ENCODE measurements at places on chromosomes 1 and 21. TPM values are rescaled to one million over a fixed set of nuclear protein-coding genes. Genes with fewer than 3 reads are reported as not detected.

DNA sequence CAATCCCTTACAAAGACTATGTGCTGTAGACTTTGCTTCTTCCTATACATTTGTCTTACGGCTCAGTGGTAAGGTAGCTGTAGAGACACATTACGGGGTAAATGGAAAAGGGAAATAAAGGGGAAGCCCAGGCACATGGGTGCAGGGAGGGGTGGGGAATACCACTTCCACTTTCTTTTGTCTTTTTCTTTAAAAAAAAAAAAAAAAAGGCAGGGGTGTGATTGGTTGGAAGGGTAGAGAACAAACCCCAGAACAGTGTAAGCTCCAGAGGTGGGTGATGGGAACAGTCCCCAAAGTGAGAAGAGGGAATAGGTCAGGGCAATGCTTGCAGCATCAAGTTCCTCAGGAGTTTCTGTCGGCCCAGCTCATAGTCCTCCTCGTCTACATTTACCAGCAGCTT is 3.9 kb downstream of the NIT1 start:
- H3K27ac ChIP-seq, result no peak overlapping the region
- H3K27me3 ChIP-seq, result no peaks in the 10 kb centered on the region
- H3K4me3 ChIP-seq, result no peak overlapping the region
- H3K36me3 ChIP-seq, result peaks cover 53% of the 10 kb centered on the region
- H3K4me1 ChIP-seq, result peaks cover 46% of the 10 kb centered on the region
- no peak for DNase-seq

DNA sequence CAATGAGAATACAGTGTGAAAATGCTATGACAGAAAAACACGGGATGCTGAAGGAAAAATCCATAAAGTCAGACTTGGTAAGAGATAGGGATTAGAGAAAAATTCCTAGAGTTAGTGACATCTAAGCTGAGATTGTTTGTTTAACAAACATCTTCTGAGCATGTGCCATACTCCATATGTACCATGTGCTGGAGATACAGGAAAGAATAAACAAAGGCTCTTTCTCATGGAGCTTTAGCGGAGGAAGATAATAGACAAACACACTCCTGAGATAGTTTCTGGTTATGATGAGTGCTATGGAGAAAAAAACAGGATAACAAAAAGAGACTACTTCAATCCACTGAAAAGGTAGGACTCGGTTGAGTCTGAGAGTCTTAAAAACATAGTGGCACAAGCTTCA is 22.0 kb upstream of the AIM2 start:
- H3K36me3 ChIP-seq, result no peaks in the 10 kb centered on the region
- no peak overlapping the region for H3K27ac ChIP-seq
- DNase-seq, result no peak
- peaks cover 44% of the 10 kb centered on the region for H3K27me3 ChIP-seq
- no peaks in the 10 kb centered on the region for H3K4me1 ChIP-seq

GRCh38 chr1:37393173-37394120 is 80.9 kb upstream of the ZC3H12A start:
- H3K36me3 ChIP-seq, result no peaks in the 10 kb centered on the region
- no peaks in the 10 kb centered on the region for H3K4me1 ChIP-seq
- peaks cover 12% of the 10 kb centered on the region for H3K27me3 ChIP-seq
- H3K4me3 ChIP-seq, result no peak overlapping the region
- no peak overlapping the region for H3K27ac ChIP-seq

- peak; percentile 76 for DNase-seq
- peaks cover 9% of the 10 kb centered on the region for H3K36me3 ChIP-seq
- H3K27me3 ChIP-seq, result no peaks in the 10 kb centered on the region
- peaks cover 51% of the 10 kb centered on the region for H3K4me1 ChIP-seq
- H3K4me3 ChIP-seq, result no peak overlapping the region
Observed at GRCh38 chr1:206725109-206725963, 40.6 kb downstream of the MAPKAPK2 start.

- H3K27ac ChIP-seq, result peak overlapping the region; percentile 99
- H3K36me3 ChIP-seq, result peaks cover 79% of the 10 kb centered on the region
- H3K4me3 ChIP-seq, result peak overlapping the region; percentile 73
- DNase-seq, result no peak
Observed at GRCh38 chr1:42933060-42933586, 25.5 kb downstream of the SLC2A1 start.

GRCh38 chr1:66890621-66891020 is 34.0 kb downstream of the DNAI4 start:
- H3K4me3 ChIP-seq, result no peak overlapping the region
- H3K36me3 ChIP-seq, result no peaks in the 10 kb centered on the region
- no peaks in the 10 kb centered on the region for H3K27me3 ChIP-seq
- DNase-seq, result no peak
- no peaks in the 10 kb centered on the region for H3K4me1 ChIP-seq
- H3K27ac ChIP-seq, result no peak overlapping the region

DNA sequence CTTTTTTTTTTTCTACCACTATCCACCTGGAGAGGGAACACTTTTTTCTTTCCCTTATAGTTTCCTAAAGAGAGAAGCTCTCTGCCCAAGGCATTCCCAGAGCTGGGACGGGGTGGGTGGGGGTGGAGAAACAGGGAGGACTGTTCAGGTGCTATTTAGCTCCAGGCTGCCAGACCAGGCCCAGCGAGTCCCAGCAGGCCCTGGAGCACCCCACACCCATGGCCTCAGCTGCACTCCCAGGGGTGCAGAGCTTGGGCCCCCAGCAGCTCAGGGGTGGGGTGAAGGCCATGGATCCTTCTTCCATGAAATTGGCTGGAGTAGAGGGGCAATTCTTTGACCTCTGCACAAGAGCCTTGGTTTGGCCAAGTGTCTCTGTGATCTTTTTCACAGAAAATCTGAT is 4.1 kb downstream of the ETV3L start:
- no peaks in the 10 kb centered on the region for H3K27me3 ChIP-seq
- H3K27ac ChIP-seq, result no peak overlapping the region
- no peak overlapping the region for H3K4me3 ChIP-seq
- H3K4me1 ChIP-seq, result peaks cover 2% of the 10 kb centered on the region
- DNase-seq, result no peak

DNA sequence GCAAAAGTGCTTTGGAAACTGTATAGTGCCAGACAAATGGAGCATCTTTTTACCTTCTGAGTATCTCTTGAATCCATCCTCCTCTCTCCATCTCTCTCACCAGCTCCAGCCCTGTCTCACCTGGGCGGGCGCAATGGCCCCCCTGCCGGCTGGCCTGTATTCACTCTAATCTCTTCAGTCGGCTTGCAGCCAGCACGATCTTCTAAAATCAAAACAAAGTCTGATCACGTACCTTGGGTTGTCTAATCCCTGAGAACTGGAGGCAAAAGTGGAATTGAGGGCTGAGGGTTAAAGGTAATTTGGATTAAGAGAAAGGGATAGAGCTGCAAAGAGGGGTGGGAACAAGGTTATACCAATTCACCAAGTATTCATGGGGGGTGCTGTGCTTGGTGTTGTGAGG is 46.0 kb upstream of the LRRN2 start:
- no peak overlapping the region for H3K4me3 ChIP-seq
- peaks cover 20% of the 10 kb centered on the region for H3K27me3 ChIP-seq
- no peak for DNase-seq
- peaks cover 2% of the 10 kb centered on the region for H3K4me1 ChIP-seq

DNA sequence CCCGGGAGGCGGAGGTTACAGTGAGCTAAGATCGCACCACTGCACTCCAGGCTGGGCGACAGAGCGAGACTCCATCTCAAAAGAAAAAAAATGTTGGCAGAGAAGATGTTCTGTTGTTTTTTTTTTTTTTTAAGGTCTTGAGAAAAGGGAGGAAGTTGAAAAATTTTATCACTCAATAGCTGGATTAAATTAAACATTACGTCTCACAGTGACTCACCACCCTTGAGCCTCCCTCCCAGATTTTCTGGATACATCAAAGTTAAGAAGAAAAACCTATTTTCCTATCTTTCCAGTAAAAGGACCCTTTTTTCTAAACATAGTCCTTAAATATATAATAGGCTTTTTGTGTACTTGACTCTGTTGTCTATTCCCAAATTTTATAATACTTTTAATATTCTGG is 35.5 kb downstream of the IFNAR1 start:
- H3K4me3 ChIP-seq, result no peak overlapping the region
- H3K27ac ChIP-seq, result no peak overlapping the region
- peaks cover 34% of the 10 kb centered on the region for H3K4me1 ChIP-seq

- H3K4me1 ChIP-seq, result no peaks in the 10 kb centered on the region
- H3K27ac ChIP-seq, result no peak overlapping the region
- no peak for DNase-seq
- no peak overlapping the region for H3K4me3 ChIP-seq
- peaks cover 1% of the 10 kb centered on the region for H3K27me3 ChIP-seq
- H3K36me3 ChIP-seq, result no peaks in the 10 kb centered on the region
Observed at GRCh38 chr1:202012544-202013478, 2.4 kb downstream of the ELF3 start.

GRCh38 chr1:81254560-81254959 is 546.2 kb upstream of the ADGRL2 start:
- no peaks in the 10 kb centered on the region for H3K27me3 ChIP-seq
- no peak overlapping the region for H3K27ac ChIP-seq
- no peak for DNase-seq
- no peak overlapping the region for H3K4me3 ChIP-seq
- no peaks in the 10 kb centered on the region for H3K36me3 ChIP-seq

DNA sequence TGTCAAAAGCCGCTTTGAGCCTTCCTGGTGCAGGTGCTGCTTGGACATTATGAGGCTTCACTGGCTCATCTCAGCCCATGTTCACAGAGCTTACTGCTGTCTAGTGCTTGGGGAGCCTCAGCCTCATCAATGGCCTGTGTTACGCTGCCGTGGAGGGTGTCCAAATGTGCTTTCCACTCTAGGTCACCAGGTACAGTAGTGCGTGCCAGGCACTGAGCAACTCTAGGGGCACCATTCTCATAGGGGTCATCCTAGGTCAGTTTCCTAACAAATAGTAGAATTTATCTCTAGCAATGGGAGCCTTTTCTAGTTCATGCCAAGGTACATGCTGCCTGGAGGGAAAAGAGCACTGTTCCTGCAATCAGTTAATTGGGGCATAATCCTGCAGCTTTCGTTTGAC is 193.8 kb downstream of the DYRK1A start:
- H3K36me3 ChIP-seq, result no peaks in the 10 kb centered on the region
- H3K27ac ChIP-seq, result no peak overlapping the region
- no peak for DNase-seq
- H3K27me3 ChIP-seq, result peaks cover 7% of the 10 kb centered on the region
- H3K4me1 ChIP-seq, result peaks cover 31% of the 10 kb centered on the region

GRCh38 chr1:205519541-205520131 is 15.2 kb downstream of the CDK18 start:
- no peaks in the 10 kb centered on the region for H3K27me3 ChIP-seq
- DNase-seq, result no peak
- H3K36me3 ChIP-seq, result no peaks in the 10 kb centered on the region
- H3K27ac ChIP-seq, result no peak overlapping the region

DNA sequence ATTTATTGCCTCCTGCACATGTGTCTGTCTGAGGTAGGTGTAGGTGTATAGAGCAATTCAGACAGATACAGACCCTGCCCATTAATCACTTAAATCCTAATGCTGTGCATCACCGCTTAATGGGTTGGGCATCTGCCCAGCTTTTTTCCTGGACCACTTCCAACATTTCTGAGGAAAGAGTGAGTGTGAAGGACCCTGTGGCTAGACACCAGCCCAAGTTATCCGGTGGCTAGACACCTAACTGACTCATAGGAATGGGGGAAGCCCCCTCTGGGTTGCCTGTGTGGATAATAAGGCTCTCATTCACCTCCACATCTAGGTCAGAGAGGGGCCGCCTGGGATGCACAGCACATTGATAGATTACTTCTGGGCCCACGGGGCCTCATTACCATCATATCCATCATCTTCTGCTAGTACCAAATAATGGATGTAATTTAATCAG is 121.1 kb upstream of the RAVER2 start:
- no peak overlapping the region for H3K27ac ChIP-seq
- H3K4me3 ChIP-seq, result no peak overlapping the region
- H3K36me3 ChIP-seq, result no peaks in the 10 kb centered on the region

DNA sequence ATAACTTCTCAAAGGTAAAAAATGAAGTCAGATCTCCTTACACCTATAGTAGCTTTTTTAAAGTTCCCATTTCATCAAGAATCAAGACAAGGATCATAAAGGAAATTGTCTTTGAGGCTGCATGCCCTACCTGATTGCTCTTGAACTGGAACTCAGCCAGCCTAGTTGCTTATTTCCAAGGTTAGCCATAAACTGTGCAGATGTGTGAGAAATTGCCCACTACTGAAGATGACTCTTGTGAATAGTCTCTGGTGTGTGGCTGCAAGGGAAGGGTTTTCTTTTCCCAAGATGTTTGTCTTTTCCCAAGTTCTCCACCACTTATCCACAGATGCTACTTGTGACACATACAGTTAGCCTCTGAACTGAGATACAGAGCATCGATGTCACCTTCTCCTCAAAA is 81.7 kb upstream of the DUSP10 start:
- H3K4me1 ChIP-seq, result peaks cover 49% of the 10 kb centered on the region
- H3K27me3 ChIP-seq, result peaks cover 5% of the 10 kb centered on the region
- H3K36me3 ChIP-seq, result peaks cover 10% of the 10 kb centered on the region
- no peak for DNase-seq
- no peak overlapping the region for H3K27ac ChIP-seq

GRCh38 chr1:223631473-223631872 is 34.0 kb downstream of the CAPN8 start:
- no peak overlapping the region for H3K27ac ChIP-seq
- peaks cover 3% of the 10 kb centered on the region for H3K27me3 ChIP-seq
- no peak for DNase-seq
- no peaks in the 10 kb centered on the region for H3K4me1 ChIP-seq

GRCh38 chr1:18279351-18280074 is 171.9 kb downstream of the IGSF21 start:
- DNase-seq, result no peak
- H3K27ac ChIP-seq, result no peak overlapping the region
- no peak overlapping the region for H3K4me3 ChIP-seq

DNA sequence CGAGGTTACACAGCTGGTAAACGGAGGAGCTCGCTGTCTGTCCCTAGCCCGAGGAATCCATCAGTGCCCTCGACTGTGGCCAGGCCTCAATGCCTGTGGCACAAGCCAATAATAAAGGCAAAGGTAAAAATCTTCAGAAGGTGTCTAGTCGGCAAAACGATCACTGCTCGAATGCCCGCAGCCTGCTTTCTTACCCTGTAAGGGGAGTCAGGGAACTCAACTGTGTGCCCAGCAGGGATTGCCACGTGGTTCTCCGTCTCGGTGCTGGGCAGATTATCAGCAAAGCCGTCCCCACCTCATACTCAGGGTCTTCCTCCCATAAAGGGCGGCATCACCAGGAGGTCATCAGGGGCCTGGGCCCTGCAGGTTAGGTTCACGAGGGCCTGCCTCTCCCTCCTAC is 103.4 kb downstream of the PAX7 start:
- H3K4me1 ChIP-seq, result no peaks in the 10 kb centered on the region
- DNase-seq, result no peak
- peaks cover 10% of the 10 kb centered on the region for H3K27me3 ChIP-seq
- H3K4me3 ChIP-seq, result no peak overlapping the region
- H3K27ac ChIP-seq, result no peak overlapping the region
- no peaks in the 10 kb centered on the region for H3K36me3 ChIP-seq

GRCh38 chr1:27353166-27353565 is 11.3 kb downstream of the SYTL1 start:
- DNase-seq, result no peak
- no peak overlapping the region for H3K27ac ChIP-seq
- H3K27me3 ChIP-seq, result no peaks in the 10 kb centered on the region

Gene OXCT2
- total RNA-seq, result not detected

Gene ATP6V1G3
- not detected for total RNA-seq

Gene KPRP
- total RNA-seq, result not detected

Gene LHX8
- total RNA-seq, result not detected

Gene LINGO4
- 0.35 TPM for total RNA-seq

Gene GUCA2A
- not detected for total RNA-seq

Gene ESRRG
- total RNA-seq, result not detected

Gene RAB7B
- total RNA-seq, result not detected

Gene FMO2
- not detected for total RNA-seq

Gene SERINC2
- 0.20 TPM for total RNA-seq

Gene CD1D
- total RNA-seq, result not detected

Gene LCE1E
- not detected for total RNA-seq

Gene C1orf116
- total RNA-seq, result not detected

Gene FCRL6
- total RNA-seq, result not detected

Gene NMNAT2
- not detected for total RNA-seq

Gene KCNK1
- total RNA-seq, result 0.77 TPM

Gene FNDC7
- total RNA-seq, result not detected

Measured in activated CD4-positive, alpha-beta T cell treated with anti-CD3 and anti-CD28 coated beads, Interleukin-2, amount 10 ng/mL, durations not matched to agents 7 days and 5 days (primary cell).